ENCODE measurements at places on chromosomes 2 and 18. TPM values are rescaled to one million over a fixed set of nuclear protein-coding genes. Genes with fewer than 3 reads are reported as not detected.

The IL1F10 gene
- not detected for total RNA-seq

The EGR4 gene
- total RNA-seq, result 1.1 TPM

The GDF7 gene
- 0.05 TPM for total RNA-seq

The CCDC68 gene
- not detected for total RNA-seq

The MAPK4 gene
- not detected for total RNA-seq

The SLC4A3 gene
- total RNA-seq, result 0.45 TPM

The RGPD6 gene
- total RNA-seq, result 90.9 TPM

The COLEC12 gene
- not detected for total RNA-seq

The RIT2 gene
- not detected for total RNA-seq

DNA sequence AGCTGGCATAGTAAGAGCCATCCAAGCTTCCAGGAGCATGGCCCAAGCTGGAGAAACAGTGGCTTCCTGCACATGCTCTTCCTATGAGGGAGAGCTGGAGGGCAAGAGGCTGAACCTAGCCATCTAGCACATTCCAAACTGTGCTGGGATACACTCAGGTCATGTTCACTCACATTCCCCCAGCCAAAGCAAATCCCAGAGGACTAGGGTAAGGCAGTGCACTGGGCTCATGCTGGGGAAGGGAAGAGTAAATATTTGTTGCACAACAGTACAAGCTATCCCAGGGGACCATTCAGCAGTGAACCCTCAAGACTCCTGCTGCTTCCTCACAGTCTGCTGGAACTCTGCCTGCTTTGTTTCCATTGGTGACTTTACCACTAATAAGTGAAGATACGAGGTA, 20.7 kb upstream of the GYPC start:
- no peaks in the 10 kb centered on the region for H3K4me1 ChIP-seq
- no peak overlapping the region for H3K27ac ChIP-seq
- no peak overlapping the region for H3K4me3 ChIP-seq
- no peaks in the 10 kb centered on the region for H3K36me3 ChIP-seq
- DNase-seq, result no peak
- no peaks in the 10 kb centered on the region for H3K27me3 ChIP-seq

- H3K27ac ChIP-seq, result no peak overlapping the region
- no peaks in the 10 kb centered on the region for H3K4me1 ChIP-seq
- DNase-seq, result no peak
- H3K27me3 ChIP-seq, result no peaks in the 10 kb centered on the region
- no peak overlapping the region for H3K4me3 ChIP-seq
Observed at GRCh38 chr2:150531591-150531990, 44.1 kb upstream of the RND3 start.

- peaks cover 5% of the 10 kb centered on the region for H3K4me1 ChIP-seq
- H3K27ac ChIP-seq, result no peak overlapping the region
- peak; percentile 55 for DNase-seq
- no peaks in the 10 kb centered on the region for H3K36me3 ChIP-seq
Observed at GRCh38 chr2:21042958-21043743, 722 bp downstream of the APOB start.

DNA sequence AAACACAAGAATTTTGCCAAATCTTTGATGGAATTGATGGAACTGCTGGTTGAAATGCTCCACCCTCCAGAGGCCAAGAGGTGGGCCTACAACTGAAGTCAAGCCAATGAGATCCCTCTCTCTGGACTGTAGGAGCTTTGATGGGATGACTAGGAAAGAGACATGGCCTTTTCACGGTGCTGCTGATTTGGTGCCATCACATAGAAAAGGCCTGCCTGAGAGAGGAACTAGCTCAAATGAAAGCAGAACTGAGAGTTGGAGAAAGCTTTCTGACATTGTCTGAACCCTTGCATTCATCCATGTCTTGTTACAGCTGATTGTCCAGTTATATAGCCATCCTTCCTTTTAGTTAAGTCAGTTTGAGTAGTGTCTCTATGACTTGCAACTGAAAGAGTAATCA, 283.8 kb upstream of the LYPD1 start:
- no peak overlapping the region for H3K27ac ChIP-seq
- H3K4me3 ChIP-seq, result no peak overlapping the region
- H3K27me3 ChIP-seq, result no peaks in the 10 kb centered on the region
- H3K36me3 ChIP-seq, result no peaks in the 10 kb centered on the region
